ENCODE measurements at places on chromosomes 2 and 18.

- no peak for DNase-seq
Measured at GRCh38 chr2:45180779-45181178, 171.5 kb upstream of the SIX2 start.

DNA sequence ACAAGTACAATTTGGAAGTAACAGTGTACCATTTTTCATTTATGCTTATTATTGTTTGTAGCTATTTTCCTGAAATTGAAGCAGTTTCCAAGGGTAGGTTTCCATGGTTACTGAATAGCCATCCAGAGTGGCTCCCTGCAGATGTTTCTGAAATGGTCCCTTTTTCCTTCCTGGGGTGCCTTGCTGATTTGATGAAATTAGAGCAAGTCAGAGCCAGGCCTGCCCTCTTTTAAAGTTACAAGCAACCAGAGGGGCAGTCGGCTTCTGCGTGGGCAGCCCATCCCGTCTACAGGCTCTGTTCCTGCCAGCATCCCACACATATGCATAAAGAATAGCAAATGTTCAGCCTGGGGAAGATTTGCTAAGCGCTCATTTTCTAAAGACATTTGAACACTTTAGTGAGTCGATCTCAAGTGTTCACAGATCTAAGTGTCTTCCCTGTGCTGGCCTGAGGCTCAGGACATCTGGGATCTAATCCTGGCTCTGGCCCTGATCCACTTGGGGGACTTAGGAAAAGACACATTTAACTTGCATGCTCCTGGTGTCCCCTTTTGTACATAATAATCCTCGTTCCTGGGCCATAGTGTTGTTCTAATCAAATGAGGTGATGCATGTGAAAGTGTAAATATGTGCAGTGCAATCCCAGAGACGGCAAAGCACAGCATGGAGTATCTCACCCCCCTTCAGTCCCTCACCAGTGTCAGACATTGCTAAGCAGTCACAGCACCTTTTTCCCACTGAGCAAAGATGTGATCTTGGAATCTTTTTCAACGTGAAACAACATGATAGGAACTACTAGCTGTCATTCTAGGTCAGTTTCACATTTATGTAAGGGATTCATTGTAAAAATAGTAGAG, 92.2 kb downstream of the STPG4 start:
- no peak for DNase-seq

GRCh38 chr2:5690286-5690685, 1.9 kb upstream of the SOX11 start:
- no peak for DNase-seq

DNA sequence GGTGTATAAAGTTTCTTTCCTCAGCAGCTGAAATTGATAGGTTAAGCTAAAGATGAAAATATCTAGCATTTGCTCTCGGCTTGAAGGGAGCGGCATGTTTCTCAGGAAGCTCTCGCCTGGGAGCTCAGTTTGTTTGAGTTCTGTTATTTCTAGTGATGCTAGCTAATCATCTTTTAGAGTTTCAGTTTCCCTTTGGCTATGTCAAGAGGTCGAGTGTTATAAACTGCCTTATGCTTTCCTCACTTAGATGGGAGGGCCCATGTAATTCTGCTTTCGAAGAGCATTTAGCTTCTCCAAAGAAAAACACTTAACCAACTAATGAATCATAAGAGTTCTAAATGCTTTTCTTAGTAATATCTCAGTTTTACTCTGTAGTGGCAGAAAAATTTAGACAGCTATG, 33.6 kb downstream of the PLCL1 start:
- peak; percentile 26 for DNase-seq

DNA sequence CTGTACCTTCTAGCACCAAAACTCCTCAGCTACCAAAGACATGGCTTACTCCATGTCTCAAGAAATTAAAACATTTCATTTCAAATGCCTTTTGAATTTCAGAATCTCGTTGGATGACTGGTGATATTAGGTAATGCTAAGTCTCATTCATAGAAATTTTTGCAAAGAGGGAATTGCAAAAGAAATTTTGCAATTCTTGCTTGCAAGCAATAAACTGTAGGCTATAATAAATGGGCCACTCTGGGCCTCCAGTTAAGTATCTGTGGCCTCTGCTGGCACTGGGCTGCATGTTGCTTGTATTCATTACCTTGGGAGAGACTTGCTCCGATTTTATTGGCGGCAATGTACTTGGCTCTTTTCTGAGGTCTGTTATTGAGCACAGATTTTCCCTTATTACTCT, 2.8 kb upstream of the LCLAT1 start:
- DNase-seq, result no peak

DNA sequence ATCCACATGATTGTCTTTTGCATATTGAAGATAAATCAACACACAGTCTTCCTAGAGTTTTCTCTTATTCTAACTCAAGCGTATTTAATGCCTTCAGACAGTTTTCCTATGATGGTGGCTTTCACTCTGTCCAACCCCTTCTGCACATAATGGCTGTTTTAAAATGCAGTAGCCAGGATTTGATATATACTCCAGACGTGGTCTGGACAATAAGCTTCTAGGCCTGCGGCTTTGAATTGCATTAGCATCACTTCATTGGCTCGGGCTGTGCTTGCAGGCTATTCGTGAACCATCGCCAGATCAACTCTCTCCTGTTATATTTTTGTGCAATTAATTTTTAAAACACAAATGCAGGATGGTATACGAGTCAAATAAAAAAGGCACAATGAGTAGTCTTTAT, 235.3 kb downstream of the BCL2 start:
- DNase-seq, result no peak

DNA sequence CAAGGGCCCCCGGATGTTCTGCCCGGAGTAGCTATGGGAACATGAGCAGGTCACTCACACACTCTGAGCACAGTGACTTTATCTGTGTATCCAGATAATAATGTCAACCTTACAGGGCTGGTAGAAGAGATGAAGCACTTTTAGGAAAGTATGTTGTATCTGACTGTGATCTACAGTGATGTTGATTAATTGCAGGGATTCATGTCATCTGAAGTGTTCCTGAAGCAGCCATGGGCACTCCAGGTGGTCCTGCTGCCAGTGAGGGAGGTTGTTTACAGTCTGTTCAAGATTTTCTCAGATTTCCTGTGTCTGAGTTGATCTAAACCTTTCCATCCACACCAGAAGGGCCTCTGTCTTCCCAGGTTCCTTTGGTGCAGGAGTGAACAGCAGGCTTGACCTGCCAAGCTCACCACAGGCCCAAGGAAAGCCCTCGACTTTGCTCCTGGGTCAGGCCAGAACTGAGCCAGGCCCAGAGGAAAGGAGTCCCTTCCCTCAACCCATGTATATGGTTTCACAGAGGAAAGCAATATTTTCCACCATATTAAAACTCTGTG, 28.0 kb downstream of the KIAA2012 start:
- no peak for DNase-seq

GRCh38 chr2:74881176-74881575, 47.2 kb downstream of the HK2 start:
- DNase-seq, result no peak

DNA sequence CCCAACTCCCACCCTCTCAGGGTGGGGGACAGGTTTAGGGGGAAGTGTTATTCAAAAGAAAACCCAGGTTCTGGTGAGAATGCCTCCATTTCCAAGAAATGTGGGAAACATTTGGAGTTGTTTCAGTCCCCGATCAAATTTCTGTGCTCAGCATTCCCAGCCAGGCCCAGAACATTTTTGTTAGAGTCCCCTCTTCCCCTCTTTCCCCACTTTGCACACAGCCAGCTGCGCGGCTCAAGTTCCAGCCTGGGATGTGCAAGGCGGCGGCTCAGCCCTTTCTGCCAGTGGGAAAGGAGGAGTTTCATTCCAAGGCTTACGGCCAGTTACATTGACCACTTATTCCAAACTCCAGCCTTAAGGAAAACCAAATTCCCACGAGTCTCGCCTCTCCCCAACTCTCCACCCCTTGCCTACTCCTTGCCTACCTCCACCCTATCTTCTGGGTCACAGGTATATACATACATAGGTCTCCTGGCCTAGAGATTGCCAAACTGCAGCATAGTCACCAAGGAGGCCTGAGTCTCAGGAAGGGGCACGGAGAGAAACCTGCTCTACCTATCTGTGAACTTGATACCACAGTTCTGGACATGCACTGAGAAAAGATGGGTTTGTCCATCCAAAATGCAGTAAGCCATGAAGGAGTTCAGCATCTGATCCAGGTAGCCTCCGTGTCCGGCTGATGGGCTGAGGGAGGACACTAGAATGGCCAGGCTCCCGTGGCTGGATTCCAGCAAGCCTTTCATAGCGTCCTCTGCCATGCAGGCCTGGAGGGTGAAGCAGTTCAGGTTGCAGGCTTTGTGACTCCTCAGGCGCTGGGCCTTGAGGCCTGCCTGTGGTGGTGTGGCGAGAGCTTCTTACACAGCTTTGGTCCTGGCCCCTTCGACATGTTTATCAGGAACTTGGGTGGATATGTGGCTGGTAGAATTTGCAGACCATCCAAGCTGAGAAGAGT, 154.5 kb downstream of the ZFP36L2 start:
- peak; percentile 90 for DNase-seq

DNA sequence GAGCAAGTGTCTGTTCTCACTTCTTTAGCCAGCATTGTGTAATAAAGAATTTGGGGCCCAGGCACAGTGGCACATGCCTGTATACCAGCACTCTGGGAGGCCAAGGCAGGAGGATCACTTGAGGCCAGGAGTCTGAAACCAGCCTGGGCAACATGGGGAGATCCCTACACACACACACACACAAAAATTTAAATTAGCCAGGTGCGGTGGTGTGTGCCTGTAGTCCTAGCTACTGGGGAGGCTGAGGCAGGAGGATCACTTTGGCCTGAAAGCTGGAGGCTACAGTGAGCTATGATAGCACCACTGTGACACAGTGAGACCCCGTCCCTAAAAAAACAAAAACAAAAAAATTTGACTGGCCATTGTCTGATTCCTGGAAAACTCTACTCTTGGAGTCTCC, 8.3 kb downstream of the REV1 start:
- DNase-seq, result no peak

DNA sequence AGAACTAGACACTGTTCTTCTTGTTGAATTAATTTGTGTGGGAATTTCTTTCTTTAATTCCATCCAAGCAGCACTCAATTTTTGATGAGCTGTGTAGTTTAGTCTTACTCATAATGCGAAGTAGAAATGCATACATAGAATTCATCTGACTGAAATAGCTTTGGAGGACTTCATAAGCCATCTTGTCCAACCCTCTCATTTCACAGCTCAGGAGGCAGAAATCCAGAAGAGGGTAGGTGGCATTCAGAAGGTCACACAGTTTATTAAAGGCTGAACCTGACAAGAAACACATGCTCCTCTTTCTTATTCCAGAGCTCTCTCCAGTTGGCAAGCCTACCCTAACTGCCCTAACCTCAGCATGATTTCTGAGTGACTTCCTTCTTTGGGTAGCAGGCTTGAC, 169.2 kb upstream of the NOSTRIN start:
- DNase-seq, result no peak

DNA sequence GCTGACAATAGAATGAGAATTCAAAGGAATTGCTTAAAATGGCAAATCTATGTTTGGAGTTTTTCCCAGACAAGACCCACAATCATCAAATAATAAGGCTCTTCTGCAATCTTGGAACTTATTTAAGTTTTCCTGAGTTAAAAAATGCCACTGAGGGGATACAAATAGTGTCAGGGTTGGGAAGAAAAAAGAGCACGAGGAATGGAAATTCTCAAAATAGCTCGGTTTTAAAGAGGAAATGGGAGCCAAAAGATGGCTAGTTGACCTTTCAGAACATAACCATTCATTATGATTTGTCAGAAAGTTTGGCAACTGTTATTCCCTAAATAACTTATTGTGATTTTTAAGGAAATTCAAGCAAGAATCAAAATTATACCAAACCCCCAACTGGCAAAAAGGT, 127.7 kb downstream of the RAPGEF4 start:
- no peak for DNase-seq

GRCh38 chr2:205936446-205936845, 149.5 kb downstream of the INO80D start:
- no peak for DNase-seq

GRCh38 chr2:65724752-65725151, 292.4 kb upstream of the SPRED2 start:
- DNase-seq, result no peak

GRCh38 chr2:107989445-107989844, 3.1 kb downstream of the SLC5A7 start:
- DNase-seq, result no peak

DNA sequence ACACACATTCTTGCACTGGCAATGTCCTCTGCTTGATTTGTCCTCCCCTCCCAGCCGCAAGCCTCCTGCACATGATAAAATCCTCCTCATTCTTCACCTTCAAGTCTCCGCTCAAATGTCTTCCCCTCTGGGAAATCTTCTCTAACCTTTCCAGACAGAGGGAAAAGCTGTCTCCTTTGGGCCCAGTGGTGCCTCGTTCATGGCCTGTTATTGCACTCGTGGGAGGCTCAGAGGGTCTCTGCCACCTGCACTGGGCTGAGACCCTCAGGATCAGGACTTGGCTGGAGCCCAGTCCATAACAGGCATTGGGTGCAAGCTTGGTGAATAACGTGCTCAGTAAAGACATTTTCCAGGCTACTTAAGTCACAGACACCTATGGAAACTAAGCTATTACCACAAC, 68.6 kb downstream of the PTGR3 start:
- DNase-seq, result no peak

- no peak for DNase-seq
Measured at GRCh38 chr18:13598591-13598990, 127.8 kb downstream of the FAM210A start.

- no peak for DNase-seq
Measured at GRCh38 chr2:127324635-127325034, 30.7 kb upstream of the ERCC3 start.

DNA sequence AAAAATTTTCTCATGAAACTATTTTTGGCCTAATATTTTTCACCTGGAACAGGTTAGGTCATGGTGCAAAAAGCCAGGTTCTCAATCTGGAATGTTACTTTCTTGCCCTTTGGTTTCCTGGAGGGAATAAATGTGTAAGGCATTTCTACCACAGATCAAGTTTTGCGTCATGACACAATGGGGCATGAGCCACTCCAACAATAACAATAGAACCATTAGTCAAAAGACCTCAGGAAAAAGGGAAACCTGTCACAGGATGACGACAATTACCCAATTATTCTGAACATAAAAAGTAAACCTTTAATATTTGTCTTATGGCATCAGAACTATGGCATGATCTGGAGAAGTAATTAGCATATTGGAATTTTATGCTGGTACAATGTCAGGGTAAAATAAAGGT, 88.2 kb upstream of the HNRNPA3 start:
- DNase-seq, result no peak

GRCh38 chr2:12612671-12613070, 104.1 kb upstream of the TRIB2 start:
- no peak for DNase-seq

DNA sequence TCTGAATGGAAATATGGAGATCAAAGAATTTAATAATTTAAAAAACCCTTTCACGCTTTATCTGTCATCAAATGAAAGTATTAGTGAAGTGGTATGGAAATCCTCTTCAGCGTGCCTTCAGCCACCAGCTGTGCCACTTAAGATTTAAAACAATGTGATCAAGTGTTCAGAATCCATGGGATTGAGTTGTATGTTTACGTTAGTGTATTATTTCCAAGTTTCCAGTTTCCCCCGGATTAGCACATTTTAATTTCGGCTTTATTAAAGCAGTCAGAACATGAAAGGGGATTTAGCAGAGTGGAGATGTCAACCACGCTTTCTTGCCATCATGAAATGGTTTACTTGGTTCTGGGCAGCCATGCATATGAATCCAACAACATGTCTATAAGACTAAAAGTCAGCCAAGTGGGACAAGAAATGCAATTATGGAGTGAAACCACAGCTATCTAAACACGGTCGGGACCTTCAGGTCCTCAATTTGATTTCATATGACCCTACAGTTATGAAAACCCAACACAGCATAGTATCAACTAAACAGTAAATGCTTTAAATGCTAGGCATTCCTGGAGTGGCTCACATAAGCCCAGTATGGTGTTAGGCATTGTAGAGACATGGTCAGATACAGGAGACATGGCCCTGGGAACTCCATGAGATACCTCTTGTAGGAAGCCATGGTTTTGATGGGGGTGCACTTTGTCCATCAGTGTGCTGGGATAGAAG, 224.9 kb upstream of the EPAS1 start:
- DNase-seq, result no peak
